ENCODE measurements at places on chromosomes 3 and 15.
A peak's percentile ranks its signal among the peaks of the same experiment; 100 is the strongest.

GRCh38 chr3:156448300-156448699, 106.6 kb downstream of the SSR3 start:
- DNase-seq = peak; percentile 25

DNA sequence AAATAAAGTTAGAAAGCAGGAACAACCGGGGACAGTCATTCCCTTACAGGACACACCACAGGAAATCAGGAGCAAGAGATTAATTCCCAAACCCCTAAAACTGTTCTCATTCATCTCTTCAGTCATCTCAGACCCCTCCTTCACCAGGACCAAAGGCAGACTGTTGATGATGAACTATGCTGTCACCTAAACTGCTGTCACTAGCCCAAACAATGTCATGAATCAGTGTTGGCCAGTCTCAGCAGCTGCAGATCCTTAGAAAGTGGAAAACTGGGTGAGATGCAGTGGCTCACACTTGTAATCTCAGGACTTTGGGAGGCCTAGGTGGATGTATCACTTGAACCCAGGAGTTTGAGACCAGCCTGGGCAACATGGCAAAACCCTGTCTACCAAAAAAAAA, 909.6 kb downstream of the ROBO1 start:
- DNase-seq = no peak

DNA sequence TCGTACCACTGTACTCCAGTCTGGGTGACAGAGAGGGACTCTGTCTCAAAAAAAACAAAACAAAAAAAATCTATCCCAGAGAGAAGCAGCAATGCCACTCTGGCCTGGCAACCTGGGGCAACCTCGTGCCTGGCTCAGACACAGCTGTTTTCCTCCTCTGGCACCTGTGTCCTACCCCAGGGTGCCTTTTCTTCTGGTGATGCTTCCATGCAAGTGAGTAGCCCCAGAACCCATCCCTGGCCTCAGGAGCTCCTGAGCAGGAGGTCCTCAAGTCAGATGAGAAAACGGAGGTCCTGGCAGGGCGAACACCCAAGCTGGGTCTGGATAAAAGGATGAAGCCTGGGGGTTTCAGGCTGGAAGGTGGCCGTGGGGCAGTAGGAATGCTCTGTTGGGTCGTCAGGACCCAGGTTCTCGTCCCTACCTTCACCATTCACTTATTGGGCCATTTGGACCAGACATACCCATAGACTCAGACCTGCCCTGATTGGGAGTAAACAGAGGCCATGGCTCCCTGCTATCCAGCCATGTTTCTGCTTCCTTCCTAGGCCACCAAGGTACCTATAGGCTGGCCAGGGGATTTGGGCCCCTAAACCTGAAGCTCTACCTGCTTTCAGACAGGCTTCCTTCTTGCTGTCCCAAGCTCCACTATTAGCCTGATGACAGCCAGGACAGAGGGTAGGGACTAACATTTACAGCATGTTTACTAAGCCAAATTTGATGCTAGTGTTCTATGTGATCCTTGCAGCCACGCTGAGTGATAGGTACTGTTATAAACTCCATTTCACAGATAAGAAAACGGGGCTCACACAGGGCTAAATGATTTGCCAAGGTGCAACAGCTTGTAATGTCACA, 102.2 kb downstream of the DAPK2 start:
- no peak for DNase-seq

- DNase-seq = peak; percentile 78
These were observed at the start of gene IGF2BP2 for GRCh38 chr3:185825006-185825638. IGF2BP2 (minus strand) TSS chr3:185825042; CDS start chr3:185824960, 82 bp downstream.

GRCh38 chr15:47796830-47797229, 79.5 kb downstream of the SEMA6D start:
- no peak for DNase-seq

GRCh38 chr3:38455639-38456430, 2.1 kb downstream of the ACVR2B start:
- peak; percentile 15 for DNase-seq

DNA sequence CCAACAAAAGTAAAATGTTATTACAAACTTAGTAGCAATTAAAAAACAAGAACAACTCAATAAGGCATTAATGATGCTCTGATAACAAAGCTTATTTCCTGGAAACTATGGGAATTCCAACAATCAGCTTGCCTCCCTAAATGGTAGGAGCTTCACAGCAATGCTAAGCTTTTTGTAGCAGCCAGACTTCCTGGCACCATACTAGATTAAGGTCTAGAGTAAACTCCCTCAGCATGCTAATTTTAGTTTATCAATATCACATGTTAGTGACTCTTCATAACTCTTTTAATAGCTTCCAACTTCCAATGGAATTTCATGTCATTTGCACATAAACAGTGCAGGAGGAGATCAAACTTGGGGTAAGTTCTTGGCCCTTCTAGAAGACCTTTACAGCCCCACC, 782.0 kb downstream of the MCTP2 start:
- DNase-seq = no peak

- DNase-seq = no peak
These were observed 118.4 kb downstream of the FGF12 start for GRCh38 chr3:192608726-192609600.

DNA sequence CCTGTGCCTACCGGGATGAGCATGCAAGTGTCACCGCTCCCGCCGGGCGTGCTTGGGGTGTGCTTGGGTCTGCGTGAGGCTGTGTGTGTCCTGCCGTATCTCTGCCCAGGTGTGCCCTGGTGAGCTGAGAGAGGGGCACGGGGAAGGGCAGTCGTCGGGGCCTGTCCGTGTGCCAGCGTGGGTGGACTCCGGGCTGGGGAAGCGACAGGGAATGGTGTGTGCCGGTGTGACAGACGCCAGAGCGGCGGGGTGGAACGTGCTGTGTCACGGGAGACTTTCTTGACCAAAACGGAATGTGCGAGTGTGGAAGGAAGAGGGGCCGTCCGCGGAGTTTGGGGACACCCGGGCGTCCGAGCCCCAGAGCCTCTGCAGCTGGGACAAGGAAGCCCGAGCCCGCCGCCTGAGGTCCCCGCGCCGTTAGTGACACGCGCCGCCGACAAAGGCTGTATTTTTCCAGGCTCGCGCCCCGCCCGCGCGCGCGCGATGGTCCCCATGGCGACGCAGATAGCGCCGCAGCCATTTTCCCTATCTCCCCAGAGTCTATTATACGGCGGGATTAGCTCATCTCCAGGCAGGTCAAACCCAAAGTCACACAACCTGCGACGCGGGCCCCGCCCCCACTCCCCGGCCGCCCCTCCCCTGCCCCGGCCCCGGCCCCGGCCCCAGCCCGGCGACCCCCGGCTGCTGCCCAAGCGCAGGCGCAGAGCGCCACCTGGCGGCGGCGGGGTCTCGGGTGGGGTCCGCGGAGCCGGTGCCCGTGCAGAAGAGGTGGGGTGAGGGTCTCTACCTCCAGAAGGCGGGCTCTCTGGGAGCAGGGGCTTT, 4.5 kb upstream of the GATA2 start:
- DNase-seq = peak; percentile 83

- DNase-seq = no peak
These were observed 10.0 kb upstream of the SPINK8 start for GRCh38 chr3:48343432-48343831.

- peak; percentile 55 for DNase-seq
These were observed 57.2 kb upstream of the USP3 start for GRCh38 chr15:63447017-63447676.

- no peak for DNase-seq
These were observed 35.7 kb upstream of the APEH start for GRCh38 chr3:49638445-49638844.

- DNase-seq = no peak
These were observed 41.6 kb downstream of the NR2C2 start for GRCh38 chr3:14988988-14989394.

GRCh38 chr3:152388631-152389030, 119.9 kb downstream of the MBNL1 start:
- no peak for DNase-seq

DNA sequence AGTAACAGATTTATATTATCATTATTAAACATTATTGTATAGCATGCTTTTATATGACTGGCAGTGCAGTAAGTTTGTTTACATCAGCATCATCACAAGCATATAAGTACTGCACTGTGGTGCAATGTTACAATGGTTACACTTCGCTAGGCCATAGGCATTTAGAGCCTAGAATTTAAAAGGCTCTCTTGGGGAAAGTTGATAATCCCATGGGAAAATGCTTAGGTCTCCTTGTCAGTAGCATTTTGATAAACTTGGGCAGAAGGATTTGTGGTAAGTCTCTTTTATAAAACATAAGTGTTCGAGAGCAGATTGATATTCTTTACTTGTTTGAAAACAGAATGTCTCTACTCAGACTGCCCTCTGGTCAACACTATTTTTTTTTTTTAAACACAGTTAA, 7.5 kb downstream of the DTWD1 start:
- DNase-seq = no peak

DNA sequence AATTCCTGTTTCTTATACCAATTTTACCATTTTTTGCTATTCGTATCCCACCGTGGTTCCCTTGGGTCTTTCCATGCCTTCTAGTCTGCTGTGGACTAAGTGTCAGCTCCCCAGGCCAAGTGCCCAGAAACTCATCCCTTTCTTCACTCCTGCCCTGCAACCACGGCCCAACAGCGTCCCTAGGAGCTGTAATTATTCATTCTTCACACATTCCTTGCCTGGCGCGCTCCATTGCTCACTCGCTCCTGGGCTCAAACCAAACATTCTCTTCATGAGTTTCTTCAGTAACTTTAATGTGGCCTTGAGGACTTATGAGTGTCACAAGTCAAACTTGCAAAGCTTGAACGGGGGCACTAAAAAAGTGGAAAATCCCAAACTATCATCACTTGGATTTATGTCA, 15.7 kb downstream of the GABRB3 start:
- no peak for DNase-seq

DNA sequence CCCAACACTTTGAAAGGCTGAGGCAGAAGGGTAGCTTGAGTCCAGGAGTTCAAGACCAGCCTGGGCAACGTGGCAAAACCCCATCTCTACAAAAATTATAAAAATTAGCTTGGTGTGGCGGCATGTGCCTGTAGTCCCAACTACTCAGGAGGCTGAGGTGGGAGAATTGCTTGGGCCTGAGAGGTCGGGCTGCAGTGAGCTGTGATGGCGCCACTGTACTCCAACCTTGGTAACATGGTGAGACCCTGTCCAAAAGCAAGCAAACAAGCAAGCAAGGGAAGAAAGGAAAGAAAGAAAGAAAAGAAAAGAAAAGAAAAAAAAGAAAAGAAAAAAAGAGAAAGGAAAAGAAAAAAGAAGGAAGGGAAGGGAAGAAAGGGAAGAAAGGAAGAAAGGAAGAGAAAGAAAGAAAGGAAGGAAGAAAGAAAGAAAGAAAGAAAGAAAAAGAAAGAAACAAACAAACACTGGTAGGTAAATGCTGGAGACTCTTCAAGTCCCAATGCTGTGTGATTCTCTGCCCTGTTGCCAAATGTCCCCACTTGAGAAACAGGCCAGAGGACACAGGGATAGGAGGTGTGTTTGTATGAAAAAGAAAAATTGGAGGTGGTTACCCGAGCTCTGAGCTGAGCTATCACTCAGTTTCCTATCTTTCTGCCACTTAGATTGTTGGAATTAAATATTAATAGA, 121.1 kb downstream of the RAB11A start:
- DNase-seq = no peak

- peak; percentile 73 for DNase-seq
These were observed 133.4 kb upstream of the SMAD3 start for GRCh38 chr15:66931768-66932633.

DNA sequence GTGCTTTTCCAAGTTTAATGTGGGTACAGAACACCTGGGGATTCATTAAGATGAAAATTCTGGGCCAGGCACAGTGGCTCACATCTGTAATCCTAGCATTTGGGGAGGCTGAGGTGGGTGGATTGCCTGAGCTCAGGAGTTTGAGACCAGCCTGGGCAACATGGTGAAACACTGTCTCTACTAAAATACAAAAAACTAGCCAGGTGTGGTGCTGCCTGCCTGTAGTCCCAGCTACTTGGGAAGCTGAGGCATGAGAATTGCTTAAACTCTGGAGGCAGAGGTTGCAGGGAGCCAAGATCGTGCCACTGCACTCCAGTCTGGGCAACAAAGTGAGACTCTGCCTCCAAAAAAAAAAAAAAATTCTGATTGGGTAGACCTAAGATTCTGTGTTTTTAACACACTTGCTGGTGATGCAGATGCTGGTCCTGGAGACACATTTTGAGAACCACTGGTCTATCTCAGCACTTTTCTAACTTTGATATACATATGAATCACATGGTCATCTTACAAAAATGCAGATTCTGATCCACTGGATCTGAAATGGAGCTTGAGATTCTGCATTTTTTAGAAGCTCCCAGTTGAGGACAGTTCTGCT, 223.8 kb upstream of the SATB1 start:
- no peak for DNase-seq

- no peak for DNase-seq
These were observed 123.5 kb upstream of the IL12A start for GRCh38 chr3:159865041-159865579.

- DNase-seq = no peak
These were observed 267.1 kb downstream of the RPLP1 start for GRCh38 chr15:69719527-69720240.

DNA sequence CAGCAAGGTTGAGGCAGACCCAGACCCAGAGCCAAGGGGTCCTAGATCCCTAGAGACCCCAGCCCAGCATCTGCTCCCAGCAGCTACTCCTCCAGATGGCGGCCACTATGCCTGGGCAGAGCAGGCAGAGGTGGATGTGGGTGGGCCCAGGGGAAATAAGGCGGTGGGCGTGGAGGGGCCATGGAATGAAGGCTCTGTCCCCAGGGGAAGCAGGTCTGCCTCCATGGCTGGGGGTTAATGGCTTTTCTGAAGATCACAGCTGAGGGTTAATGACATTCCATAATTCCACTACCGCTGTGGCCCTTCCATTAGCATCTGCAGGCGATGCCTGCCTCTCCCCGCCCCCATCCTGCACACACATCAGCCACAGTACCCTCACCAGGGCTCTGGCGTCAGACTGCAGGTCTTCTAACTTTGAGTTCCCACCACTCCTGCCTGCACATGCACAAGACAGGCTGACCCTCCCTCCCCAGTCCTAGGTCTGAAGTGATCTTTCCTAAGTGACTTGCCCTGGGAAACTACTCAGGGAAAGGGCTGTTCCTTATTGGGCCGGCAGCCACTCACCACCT, 41.2 kb downstream of the CCDC33 start:
- no peak for DNase-seq

GRCh38 chr3:170643831-170644230, 58.0 kb upstream of the SLC7A14 start:
- DNase-seq = no peak

DNA sequence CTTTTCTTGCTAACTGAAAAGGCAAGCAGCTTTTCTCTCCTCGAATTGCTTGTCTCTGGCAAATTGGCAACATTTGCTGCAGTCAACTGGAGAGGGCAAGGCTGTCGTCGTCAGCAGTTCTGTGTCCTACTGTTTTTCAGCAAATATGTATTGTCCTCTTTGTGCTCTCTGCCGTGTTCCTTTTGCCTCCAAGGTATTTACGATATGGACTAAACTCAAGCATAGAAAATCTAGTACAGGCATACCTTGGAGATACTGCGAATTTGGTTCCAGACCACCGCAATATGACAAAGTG, 558 bp upstream of the SLC30A4 start:
- DNase-seq = no peak

DNA sequence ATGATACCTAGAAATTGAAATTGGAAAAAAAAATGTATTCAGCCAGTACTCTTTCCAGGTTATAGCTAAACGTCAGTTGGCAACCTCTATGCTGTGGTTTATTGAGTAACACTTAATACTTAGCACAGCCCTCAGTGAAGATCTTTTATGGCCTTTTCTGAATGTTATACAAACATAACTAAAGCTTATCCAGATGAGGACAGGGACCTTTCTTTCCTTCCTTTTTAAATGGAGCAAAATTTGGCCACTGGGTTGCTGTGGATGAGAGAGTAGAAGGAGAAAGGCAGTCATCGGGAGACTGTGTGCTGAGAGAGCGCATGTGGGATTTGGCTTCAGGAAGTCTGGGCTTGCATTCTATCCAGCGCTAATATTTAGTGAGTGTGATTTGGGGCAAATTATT, 36.1 kb downstream of the IGF1R start:
- DNase-seq = no peak
